IMR-90 (cell line): ENCODE measurements at places on chromosomes 12 and 14. TPM values are rescaled to one million over a fixed set of nuclear protein-coding genes. Genes with fewer than 3 reads are reported as not detected.

DNA sequence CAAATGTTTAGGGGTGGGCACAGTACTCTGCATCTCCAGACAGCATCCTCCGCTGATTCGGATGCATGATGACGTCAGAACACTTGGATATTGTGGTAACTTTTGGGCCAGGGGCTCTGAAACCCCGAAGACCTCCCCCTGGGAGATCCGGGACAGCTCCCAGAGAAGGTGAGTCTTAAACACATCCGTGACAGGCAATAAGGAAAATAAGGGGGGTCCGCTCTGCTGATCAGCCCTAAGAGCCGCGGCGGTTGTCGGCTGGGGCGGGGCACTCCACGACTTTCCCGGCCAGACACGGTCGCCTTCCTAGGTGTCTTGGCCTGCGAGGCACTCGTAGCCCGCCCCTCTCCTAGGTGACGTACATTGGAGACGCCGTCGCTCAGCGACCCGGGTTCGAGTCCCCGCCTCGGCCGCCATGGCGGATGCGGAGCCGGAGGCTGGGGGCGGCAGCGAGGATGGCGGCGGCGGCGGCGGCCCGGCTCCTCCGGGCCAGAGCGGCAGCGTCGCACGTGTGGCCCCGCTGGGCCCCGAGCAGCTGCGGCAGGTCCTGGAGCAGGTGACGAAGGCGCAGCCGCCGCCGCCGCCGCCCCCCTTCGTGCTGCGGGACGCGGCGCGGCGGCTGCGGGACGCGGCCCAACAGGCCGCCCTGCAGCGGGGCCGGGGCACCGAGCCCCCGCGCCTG is at the start of gene ZNF839:
Gene ZNF839, plus strand, starts transcription at position 396 of the 682 bp plus-strand sequence. Its CDS starts 20 bp downstream, at position 416.
- H3K27me3 ChIP-seq, result no peaks in the 10 kb centered on the region
- no peaks in the 10 kb centered on the region for H3K36me3 ChIP-seq
- peak; percentile 86 for DNase-seq
- peaks cover 15% of the 10 kb centered on the region for H3K4me1 ChIP-seq
- peak within 1 kb of the TSS; percentile 82 for H3K27ac ChIP-seq

Gene LTB4R2
- 0.56 and 0.72 TPM in 2 replicates for total RNA-seq

Gene NANOG
- total RNA-seq, result not detected in 2 replicates

DNA sequence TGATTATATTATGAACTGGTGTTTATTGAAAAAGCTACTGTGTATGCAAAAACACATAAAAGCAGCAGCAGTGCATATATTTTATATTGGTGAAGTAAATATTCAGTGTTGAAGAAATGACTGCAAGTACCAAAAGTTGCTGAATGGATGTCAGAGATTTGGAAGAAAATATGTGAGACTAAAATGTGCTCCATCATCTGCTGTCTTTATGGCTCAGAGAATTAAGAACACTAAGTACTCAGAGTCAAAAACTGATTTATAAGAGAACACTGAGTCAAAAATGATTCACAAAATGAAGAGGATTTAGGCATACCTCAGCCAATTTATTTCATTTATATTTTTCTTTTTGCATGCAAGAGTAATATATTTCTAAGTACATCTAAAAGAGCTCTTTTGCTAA is 86.3 kb upstream of the PDZRN4 start:
- no peaks in the 10 kb centered on the region; the same call in 1 of the 2 replicates for H3K27me3 ChIP-seq
- no peaks in the 10 kb centered on the region for H3K4me1 ChIP-seq
- no peak for DNase-seq
- no peak overlapping the region for H3K27ac ChIP-seq
- H3K36me3 ChIP-seq, result no peaks in the 10 kb centered on the region

DNA sequence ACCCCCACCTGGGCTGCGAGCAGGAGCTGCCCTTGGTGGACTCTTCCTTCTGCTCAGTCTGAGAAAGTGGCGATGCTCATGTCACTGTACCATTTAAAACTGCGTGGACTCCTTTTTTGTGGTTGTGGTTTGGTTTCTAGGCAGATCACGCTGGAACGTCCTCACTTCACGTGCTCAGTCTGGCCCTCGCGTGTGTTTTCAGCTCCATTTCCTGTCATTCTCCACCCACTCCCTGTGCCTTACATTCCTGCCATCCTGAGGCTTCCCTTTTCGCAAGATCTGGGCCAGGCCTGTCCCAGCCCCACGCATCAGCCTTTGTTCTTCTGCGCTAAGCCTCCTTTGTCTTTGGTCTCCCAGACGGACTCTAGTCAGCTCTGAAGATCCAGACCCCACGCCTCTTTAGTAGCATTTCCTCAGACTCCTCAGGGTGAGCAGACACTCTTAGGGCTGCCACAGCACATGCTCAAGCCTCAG is 105.4 kb downstream of the FBXL14 start:
- H3K27me3 ChIP-seq, result no peaks in the 10 kb centered on the region
- no peak overlapping the region for H3K27ac ChIP-seq
- peak; percentile 40 for DNase-seq

GRCh38 chr12:70724444-70724843 is 87.2 kb upstream of the PTPRB start:
- no peaks in the 10 kb centered on the region for H3K27me3 ChIP-seq
- no peaks in the 10 kb centered on the region for H3K4me1 ChIP-seq
- peak; percentile 1 for DNase-seq
- H3K4me3 ChIP-seq, result no peak overlapping the region
- no peak overlapping the region for H3K27ac ChIP-seq

DNA sequence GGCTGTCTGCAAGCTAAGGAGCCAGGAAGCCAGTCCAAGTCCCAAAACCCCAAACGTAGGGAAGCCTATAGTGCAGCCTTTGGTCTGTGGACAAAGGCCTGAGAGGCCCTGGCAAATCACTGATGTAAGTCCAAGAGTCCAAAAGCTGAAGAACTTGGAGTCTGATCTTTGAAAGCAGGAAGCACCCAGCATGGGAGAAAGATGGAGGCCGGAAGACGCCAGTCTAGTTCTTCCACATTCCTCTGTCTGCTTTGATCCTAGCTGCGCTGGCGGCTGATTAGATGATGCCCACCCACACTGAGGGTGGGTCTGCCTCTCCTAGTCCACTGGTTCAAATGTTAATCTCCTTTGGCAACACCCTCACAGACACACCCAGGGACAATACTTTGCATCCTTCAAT is 58.5 kb downstream of the CAPS2 start:
- no peaks in the 10 kb centered on the region; the same call in 1 of the 2 replicates for H3K27me3 ChIP-seq
- no peaks in the 10 kb centered on the region for H3K36me3 ChIP-seq
- H3K4me1 ChIP-seq, result no peaks in the 10 kb centered on the region
- no peak for DNase-seq
- H3K27ac ChIP-seq, result no peak overlapping the region

DNA sequence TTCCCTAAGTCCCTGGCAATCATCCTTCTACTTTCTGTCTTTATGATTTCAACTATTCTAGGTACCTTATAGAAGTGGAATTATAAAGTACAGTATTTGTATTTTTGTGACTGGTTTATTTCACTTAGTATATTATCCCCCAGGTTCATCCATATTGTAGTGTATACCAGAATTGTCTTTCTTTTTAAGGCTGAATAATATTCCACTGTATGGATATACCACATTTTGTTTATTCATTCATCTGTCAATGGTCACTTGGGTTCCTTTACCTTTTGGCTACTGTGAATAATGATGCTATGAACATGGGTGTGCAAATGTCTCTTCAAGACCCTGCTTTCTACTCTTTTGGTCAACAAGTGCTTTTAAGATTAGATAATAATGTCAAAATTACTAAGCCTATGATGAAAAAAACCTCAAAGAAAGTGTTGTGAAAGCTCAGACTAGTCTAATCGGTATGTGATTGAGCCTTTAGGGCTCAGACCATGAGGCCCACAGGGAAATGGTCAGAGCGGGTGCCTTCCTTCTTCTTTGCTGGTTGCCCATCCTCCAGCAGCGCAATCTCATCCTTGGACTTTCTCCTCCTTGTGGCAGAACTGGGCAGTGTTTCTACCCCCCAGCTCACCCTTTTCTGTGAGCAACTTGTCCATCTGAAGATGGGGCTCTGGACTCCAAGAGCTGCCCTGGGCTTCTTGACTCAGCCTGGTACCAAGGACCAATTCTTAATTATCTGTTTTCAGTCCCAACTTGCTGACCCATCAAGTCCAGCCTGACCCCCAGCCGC is 105.4 kb downstream of the TTC8 start:
- no peak for DNase-seq
- H3K4me3 ChIP-seq, result no peak overlapping the region
- no peaks in the 10 kb centered on the region for H3K27me3 ChIP-seq
- no peak overlapping the region for H3K27ac ChIP-seq
- no peaks in the 10 kb centered on the region for H3K36me3 ChIP-seq

DNA sequence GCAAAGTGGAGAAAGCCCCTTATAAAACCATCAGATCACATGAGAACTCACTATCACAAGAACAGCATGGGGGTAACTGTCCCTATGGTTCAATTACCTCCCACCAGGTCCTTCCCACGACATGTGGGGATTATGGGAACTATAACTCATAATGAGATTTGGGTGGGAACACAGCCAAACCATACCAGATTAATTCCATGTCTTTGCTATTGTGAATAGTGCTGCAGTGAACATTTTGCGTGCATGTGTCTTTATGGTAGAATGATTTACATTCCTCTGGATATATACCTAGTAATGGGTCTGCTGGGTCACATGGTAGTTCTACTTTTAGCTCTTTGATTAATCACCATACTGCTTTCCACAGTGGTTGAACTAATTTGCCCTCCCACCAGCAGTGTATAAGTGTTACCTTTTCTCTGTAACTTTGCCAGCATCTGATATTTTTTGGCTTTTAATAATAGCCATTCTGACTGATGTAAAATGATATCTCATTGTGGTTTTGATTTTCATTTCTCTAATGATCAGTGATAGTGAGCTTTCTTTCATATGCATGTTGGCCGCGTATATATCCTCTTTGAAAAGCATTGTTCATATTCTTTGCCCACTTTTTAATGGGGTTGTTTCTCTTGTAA is 29.7 kb upstream of the SAV1 start:
- H3K4me3 ChIP-seq, result no peak overlapping the region
- H3K4me1 ChIP-seq, result no peaks in the 10 kb centered on the region; the same call in 1 of the 2 replicates
- no peaks in the 10 kb centered on the region for H3K27me3 ChIP-seq
- peak; percentile 31 for DNase-seq

- H3K4me3 ChIP-seq, result no peak overlapping the region
- peak; percentile 47 for DNase-seq
- no peaks in the 10 kb centered on the region for H3K36me3 ChIP-seq
- H3K4me1 ChIP-seq, result no peaks in the 10 kb centered on the region
- H3K27ac ChIP-seq, result no peak overlapping the region
Measured at GRCh38 chr12:81257947-81258551, 180.2 kb downstream of the ACSS3 start.

Gene CISTR
- total RNA-seq, result not detected in 2 replicates

- no peak overlapping the region for H3K27ac ChIP-seq
- H3K27me3 ChIP-seq, result no peaks in the 10 kb centered on the region
- H3K36me3 ChIP-seq, result no peaks in the 10 kb centered on the region
- no peak overlapping the region for H3K4me3 ChIP-seq
- no peaks in the 10 kb centered on the region for H3K4me1 ChIP-seq
Measured at GRCh38 chr12:86122846-86123468, 133.2 kb downstream of the MGAT4C start.

Gene KLHDC1
- total RNA-seq, result 0.90 and 1.9 TPM in 2 replicates

Gene CMA1
- not detected in 2 replicates for total RNA-seq

DNA sequence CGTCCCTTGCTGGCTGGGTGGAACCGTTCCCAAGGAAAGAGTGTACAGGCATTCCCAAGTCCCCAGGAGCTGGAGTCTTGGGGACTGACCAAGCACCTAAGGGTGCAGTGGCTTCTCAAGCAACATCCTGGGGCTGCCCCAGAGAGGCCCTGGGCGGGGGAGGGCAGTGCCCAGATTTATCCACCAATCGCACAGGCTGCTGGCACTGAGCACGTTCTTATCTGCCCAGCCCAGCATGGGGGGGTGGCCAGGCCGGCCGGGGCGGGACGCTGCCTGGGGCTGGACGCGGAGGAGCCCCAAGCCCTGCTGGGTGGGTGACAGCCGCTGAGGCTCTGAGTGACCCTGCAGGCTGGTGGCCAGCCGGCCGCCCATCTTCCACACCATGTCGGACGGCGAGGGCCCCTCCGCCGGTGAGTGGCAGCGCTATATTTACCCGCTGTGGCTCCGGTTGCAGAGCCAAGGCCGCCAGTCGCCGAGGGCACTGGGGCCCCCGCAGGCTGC is 53.4 kb downstream of the CYP46A1 start:
- DNase-seq, result no peak
- no peaks in the 10 kb centered on the region for H3K36me3 ChIP-seq
- peak overlapping the region; percentile 43 for H3K4me3 ChIP-seq
- H3K27me3 ChIP-seq, result no peaks in the 10 kb centered on the region
- H3K4me1 ChIP-seq, result peaks cover 9% of the 10 kb centered on the region

Gene PRB2
- not detected in 2 replicates for total RNA-seq

DNA sequence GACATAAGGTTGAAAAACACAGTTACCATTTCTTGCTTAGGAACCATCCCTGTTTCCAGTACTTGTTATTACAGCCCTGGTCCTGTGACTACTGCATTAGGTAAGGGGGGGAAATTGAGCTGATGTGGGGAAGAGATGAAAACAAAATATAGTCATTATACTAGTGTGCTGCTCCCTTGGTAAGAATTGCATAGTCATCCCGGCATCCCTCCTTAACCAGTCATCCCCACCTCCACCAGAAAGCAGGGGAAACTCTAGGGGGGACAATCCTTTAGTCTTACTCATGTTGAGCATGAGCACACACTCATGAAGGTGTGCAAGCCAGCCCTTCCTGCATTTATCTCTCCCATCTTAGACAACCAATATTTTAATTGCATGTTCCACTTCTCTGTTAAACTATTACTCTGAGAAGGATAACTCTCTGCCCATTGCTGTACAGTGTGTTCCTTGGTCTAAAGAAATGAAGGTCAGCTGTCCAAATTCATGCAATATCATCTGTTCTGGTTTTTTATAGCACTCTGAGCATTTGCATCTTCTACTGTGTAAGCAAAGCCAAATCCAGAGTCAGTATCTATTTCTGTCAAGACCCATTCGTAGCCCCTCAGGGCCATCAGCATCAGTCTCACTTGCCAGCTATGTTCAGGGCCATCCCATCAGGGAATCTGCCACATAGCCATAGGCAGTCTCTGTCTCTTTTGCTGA is 46.8 kb downstream of the TMEM30B start:
- no peak overlapping the region for H3K27ac ChIP-seq
- no peak overlapping the region for H3K4me3 ChIP-seq
- no peaks in the 10 kb centered on the region for H3K27me3 ChIP-seq

Gene STXBP6
- total RNA-seq, result 14.3 and 15.6 TPM in 2 replicates

DNA sequence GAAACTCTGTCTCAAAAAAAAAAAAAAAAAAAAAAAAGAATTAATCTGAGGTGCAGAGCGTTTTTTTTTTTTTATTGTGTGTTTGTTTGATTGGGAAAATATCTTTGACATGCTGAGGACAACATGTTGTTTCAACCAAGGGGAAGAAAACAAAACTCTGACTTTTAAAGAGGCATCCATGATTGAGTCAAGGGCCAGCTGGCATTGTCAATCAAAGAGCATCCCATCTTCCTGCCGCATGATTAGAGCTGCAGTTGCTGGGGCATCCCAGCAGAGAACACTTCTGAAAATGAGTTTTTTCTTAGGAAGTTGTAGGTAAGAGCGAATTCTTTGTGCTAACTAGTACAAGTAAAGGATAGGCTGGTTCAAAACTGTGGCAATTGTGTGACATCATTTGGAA is 200.9 kb upstream of the DAAM1 start:
- no peak overlapping the region for H3K27ac ChIP-seq
- H3K4me1 ChIP-seq, result no peaks in the 10 kb centered on the region
- H3K36me3 ChIP-seq, result no peaks in the 10 kb centered on the region

Gene POU6F1
- total RNA-seq, result 0.90 and 1.9 TPM in 2 replicates

Gene HSPB8
- 12.8 and 12.9 TPM in 2 replicates for total RNA-seq
